Hypothalamus (tissue), 51 donors: ENCODE measurements at places on chromosomes 16 and 17.
A peak's percentile ranks its signal among the peaks of the same experiment; 100 is the strongest.

GRCh38 chr17:75693500-75694481 lies 26.7 kb downstream of the SAP30BP start:
- DNase-seq = peak; percentile 81

DNA sequence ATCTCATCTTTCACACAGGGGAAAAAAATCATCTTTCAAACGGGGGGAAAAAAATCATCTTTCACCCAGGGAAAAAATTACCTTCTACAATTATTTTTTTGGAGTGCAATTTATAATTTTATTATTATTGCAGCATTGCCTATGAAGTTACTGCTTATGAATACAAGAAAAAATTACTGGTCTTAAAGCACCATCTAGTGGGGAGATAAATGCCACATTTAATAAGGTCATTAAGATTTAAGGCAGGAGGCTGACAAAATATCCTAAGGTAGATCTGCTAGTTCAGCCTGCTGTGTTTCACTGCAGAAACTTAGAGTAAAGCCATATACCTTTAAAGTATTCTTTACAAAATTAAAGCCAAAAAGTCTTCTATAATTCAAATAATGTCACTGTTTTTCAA lies 13.7 kb downstream of the SHCBP1 start:
- DNase-seq = no peak

- peak; percentile 62 for DNase-seq
These were observed 11.0 kb downstream of the HEXIM2 start for GRCh38 chr17:45172541-45173286.

- no peak for DNase-seq
These were observed 19.7 kb upstream of the SPPL2C start for GRCh38 chr17:45824901-45825492.

DNA sequence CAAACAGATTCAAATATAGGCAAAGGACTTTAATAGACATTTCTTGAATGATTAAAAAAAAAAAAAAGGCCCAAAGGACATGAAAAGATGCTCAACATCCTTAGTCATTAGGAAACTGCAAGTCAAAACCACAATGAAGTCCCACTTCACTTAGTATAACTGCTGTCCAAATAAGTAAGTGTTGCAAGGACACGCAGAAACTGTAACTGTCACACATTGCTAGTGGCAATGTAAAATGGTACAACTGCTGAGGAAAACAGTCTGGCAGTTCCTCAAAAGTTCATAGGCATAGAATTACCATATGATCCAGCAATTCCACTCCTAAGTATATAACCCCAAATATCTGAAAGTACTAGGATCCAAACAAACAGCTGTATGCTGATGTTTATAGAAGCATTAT lies 112.7 kb downstream of the BRIP1 start:
- DNase-seq = no peak
